ENCODE measurements at places on chromosomes 4 and X.

DNA sequence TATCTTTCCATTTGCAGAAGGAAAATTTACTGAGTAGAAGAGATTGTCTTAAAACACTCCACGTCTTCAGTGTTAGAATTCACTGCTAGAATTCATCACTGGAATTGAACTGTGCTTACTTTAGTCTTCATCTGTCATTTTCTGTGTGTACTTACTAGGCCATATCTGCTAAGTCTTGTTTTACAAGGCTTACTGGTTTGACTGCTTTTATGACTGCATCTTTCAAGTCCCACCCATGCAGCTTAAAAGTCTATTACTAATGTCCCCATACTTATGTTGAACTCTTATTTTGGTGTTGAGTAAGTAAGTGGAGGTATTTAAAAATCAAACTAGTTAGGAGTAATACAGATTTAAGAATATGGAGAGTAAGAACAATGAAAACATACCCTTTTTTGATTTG is 14.6 kb downstream of the CLCN3 start:
- no peak for DNase-seq

DNA sequence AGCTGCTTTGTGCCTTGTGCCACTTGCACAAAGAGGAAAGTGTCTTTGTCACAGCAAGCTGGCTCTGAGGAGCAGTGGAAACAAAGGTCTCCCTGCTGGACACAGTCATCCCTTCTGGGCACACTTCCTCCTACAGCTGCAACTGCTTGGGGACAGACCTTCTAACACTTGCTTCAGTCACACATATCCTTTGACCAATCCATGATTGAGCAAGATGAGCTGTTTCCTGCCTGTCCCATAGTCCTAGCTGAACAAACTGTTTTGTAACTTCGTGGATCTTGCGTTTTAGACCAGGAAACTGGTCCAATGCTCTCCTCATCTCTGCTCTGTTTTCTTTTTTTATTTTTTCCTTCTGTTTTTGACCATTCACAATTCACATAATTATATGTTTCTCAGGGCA is 98.5 kb downstream of the RRAGB start:
- DNase-seq: no peak

GRCh38 chr4:73740353-73740778 is at the start of gene CXCL8:
Gene CXCL8 (plus strand): TSS chr4:73740569. CDS start chr4:73740659, 90 bp downstream.
- DNase-seq: no peak

GRCh38 chrX:110218591-110218990 is 99.3 kb downstream of the AMMECR1 start:
- no peak for DNase-seq
